DMS 273 treated with DMSO at 0.1 percent for 48 hours (cell line): ENCODE measurements at places on chromosomes 1 and 21.

DNA sequence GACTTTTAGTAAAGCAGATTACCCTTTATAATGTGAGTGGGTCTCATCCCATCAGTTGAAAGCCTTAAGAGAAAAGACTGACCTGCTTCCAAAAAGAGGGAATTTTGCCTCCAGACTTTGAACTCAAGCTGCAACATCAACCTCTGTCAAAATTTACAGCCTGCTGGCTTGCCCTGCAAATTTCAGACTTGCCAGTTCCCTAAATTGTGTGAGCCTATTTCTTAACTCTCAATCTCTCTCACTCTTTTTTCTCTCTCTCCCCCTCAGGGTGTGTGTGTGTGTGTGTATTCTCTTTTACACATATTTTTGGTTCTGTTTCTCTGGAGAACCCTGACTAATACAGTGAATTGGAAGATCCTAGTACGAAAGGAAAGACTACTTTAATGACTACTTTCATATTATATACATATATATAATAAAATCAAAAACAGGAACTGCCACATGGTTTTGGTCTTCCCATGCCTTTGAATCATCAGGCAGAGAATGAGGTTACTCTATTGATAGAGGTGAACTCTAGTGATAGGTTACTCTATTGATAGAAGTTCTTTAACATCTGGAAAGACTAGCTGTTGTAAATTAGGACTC lies 6.4 kb downstream of the OR2C3 start:
- no peak for DNase-seq

DNA sequence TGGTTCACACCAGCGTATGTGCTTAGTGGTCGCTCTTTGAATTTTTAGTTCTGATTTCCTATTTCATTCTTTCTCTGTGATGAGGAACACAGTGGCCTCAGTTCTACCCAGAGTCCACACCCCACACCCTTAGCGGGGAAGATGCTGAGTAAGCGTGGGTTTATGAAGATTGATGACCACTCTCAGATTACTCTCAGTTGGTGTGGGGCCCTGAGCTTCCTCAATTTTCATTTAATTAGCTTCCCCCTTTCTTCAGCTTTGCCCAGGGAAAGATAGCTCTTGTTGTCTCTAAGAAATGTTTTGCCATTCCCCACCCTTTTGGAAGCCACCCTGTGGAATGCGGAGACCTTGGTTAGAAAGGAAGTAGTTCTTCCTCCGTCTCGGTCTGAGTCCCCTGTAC lies 299.9 kb upstream of the PROX1 start:
- no peak for DNase-seq

DNA sequence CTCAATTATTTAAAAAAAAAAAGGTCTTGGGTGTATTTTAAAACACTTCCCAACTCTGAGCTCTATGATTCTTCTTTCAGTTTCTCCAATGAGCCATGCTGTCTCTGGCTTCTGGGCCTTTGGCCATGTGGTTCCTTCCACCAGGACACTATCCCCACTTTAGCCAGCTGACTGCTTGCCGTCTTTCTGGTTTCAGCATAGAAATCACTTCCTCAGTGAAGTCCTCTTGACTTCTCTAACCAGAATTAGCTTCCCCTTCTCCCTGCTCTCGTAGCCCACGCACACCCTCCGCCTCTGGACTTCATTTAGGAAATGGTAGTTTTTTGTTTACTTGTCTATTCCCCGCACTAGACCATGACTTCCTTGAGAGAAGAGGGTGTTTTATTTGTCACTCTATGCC lies 1.1 kb upstream of the DIO1 start:
- DNase-seq: no peak

DNA sequence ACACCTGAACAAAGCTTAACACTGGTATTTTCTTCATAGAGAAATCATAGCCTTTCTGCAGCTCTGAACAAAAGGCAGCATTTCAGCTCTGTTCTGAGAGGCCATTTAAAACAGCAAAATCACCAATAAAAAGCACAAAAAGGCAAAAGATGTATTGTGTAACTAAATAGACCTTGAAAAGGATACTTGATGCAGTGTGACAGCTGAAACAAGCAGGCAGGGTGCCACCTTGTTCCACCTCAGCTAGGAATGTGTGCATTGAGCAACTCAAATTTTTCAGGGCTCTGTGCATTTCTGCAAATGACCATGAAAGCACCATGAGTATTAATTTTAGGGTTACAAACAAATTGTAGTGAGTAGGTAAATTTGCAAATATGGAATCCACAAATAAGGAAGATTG lies 65.8 kb downstream of the RHOU start:
- DNase-seq: no peak

- no peak for DNase-seq
Measured at GRCh38 chr1:24846671-24847070, 83.4 kb downstream of the RUNX3 start.

GRCh38 chr1:111541721-111542120 lies 38.3 kb upstream of the ADORA3 start:
- DNase-seq: no peak

GRCh38 chr1:204256531-204256930 lies 42.7 kb upstream of the GOLT1A start:
- no peak for DNase-seq

- no peak for DNase-seq
Measured at GRCh38 chr1:54569339-54569738, 21.3 kb downstream of the ACOT11 start.

DNA sequence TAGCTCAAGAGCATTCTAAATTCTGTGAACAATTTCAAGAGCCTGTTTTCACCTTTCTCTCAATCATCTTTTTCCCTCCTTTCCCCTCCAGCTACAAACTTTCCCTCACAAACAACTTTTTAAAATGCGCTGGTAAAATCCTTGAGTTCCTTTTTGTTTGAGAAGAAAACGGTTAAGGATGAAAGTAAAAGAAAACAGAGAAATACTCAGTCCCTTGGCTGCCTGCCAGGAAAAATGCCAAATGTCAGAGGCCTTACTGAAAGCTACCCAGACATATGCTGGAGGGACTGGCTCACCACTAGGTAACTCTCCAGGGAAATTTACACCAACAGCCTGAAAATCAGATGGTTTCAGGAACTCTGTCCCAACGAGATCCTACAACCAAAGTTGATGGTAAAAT lies 11.0 kb upstream of the SERBP1 start:
- peak; percentile 55 for DNase-seq

GRCh38 chr1:216710598-216711333 lies 12.5 kb downstream of the ESRRG start:
- no peak for DNase-seq

DNA sequence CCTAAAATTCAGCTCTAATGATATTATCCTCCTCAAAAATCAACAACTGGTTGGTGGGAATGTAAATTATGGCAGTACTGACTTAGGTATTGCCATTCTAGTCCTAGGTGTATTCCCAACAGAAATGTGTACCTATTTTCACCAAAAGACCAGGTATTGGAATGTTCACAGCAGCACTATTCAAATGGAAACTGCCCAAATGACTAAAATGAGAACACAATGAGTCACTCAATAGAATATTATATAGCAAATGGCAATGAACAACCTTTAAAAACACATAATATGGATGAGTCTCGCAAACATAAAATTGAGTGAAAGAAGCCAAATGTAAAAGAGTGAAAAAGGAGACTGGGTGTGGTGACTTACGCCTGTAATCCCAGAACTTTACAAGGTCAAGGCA lies 44.9 kb downstream of the GADD45A start:
- DNase-seq: no peak

- peak; percentile 85 for DNase-seq
Measured at GRCh38 chr1:171141688-171142415, 43.2 kb upstream of the FMO2 start.

DNA sequence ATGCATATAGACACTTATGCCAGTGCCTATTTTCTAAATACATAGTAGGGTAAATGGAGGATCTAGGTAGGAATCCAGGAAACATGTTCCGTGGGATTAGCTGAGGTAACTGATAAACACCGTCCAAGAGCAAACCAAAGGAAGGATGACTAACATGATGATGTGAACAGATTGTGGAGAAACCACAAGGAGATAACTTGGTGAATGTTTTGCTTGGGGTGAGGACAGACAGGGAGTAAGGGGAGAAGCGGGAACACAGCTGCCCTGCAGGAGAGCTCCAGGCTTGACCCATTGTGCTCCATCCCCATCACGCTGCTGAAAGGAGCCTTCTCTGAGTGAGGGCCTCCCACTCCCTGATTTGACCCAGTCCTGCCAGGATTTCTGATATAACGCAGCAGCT lies 87.0 kb upstream of the ZC3H11B start:
- no peak for DNase-seq

DNA sequence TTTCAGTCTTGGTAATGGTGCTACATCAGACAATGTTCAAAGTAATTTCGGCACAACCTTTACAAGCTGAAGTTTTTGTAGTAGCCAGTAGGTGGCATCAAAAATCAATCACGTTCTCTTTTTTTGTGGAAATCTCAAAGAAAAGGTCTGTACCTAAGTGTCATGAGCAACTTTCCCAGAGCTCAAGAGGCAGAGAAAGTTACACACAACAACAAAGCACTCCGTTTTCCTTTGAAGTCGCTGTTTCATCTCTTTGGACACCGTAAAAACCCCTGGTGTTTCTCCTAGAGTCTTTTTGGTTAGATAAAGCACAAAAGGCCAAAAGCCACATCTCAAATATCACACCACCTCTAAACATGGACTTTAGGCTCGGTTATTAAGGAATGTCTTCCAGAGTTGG lies 131.6 kb downstream of the LHX8 start:
- no peak for DNase-seq

GRCh38 chr1:85202864-85203255 lies 2.0 kb upstream of the SYDE2 start:
- DNase-seq: no peak

DNA sequence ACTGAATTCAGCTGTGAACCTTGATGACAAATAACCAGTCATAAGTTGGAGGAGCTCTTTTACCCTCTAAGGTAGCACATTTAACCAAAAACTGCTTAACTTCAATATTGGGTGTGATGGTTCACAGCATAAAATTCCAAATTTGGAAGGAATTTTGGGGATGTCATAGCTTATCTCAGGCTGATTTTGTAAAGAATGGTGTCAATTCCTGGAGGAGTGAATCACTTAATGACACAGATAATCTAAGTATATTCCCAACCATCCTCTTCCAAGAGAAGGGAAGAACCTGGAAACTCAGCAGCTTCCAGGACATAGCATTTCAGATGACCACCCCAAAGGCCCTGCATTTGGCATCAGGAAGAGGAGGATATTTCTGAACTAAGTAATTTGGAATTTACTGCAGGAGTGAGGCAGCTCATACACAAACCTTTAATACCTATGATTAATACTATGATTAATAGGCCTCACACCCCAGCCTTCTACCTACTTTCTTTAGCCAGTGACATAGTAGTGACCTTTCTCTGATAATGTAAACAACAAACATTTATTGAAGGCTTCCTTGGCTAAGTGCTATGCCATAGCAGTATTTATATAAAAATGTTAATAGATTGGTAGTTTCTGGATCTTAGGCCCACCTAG lies 14.5 kb downstream of the GLUL start:
- no peak for DNase-seq

DNA sequence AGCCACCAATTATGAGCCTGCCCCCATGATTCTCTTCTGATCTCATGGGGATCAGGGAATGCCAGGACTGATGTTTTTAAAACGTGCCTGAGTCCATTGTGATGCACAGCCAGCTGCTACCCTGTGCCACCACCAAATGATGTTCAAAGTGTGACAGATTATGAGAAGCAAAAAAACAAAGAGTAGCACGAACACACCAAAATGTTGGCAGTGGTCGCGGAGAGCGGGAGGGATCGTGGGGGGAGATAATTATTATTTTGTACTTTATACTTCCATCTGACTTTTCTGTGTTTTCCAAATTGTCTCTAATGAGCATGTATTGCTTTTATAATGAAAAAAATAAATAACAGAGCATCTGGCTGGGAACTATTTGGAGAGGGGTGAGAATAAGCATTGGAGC lies 50.5 kb downstream of the EPHB2 start:
- DNase-seq: no peak

GRCh38 chr1:174769961-174770549 lies 229.7 kb upstream of the CACYBP start:
- DNase-seq: peak; percentile 48

DNA sequence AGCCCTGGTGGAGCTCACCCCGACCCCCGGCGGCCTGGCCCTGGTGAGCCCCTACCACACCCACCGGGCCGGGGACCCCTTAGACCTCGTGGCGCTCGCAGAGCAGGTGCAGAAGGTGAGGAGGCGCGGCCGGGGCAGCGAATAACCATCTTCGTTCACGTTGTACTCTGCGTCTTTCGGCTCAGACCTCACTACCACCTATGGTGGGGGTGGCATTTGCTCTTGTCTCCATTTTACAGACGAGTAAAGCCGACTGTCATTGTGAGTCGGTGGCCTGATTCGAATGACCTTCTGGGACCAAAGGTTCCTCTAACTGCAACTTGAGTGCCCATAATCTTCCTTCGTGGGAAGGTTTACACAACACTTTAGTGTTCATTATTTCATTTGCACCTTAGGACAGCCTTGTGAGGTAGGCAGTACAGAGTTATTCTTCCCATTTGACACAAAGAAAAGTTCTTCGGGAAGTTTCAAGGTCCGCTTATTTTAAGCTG lies 506 bp downstream of the C1orf50 start:
- DNase-seq: no peak

DNA sequence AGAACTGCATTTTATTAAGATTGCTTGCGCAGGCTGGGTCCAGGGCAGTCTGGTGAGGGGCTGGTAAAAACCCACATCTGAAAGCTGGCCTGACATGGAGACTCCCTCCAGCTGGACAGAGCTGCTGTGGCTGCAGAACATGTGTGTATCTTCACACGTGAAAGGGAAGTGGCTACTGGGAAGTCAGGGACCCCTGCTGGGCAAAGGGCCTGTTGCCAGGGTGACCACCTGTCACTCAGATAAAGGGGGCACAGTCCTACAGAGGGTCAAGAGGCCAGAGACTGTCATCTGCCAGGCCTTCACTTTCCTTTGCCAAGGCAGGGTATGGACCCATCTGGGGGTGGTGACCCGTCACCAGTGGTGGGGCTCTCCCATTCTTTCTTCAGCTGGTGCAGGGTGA lies 17.5 kb downstream of the NKAIN1 start:
- no peak for DNase-seq

GRCh38 chr1:7006996-7007871 lies 222.0 kb downstream of the CAMTA1 start:
- DNase-seq: no peak

- DNase-seq: no peak
Measured at GRCh38 chr1:154553056-154554030, 5.1 kb downstream of the UBE2Q1 start.

DNA sequence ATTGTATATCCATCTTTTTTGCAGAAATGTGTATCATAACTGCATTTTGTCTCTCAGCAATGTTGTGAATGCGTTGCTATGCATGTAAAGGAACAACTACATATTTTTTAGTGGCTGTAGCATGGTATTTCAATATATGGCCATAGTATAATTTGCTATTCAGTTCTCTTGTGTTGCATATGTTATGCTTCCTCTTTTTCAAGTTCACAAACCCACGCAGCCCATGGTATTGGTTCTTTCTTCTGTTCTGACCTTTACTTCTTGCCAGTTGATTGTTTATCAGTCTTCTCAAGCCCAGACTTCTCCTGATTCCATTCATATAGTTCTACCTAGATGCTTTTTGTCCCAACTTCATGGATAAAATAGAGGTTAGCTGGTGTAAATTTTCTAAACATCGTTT lies 6.1 kb downstream of the SLC22A15 start:
- no peak for DNase-seq

- DNase-seq: no peak
Measured at GRCh38 chr1:25338986-25339385, 852 bp downstream of the TMEM50A start.

GRCh38 chr1:56688522-56689026 lies 43.5 kb downstream of the PRKAA2 start:
- DNase-seq: no peak

GRCh38 chr1:49363628-49364027 lies 586.9 kb upstream of the BEND5 start:
- DNase-seq: no peak
